ENCODE measurements at places on chromosomes 16 and 17. TPM values are rescaled to one million over a fixed set of nuclear protein-coding genes. Genes with fewer than 3 reads are reported as not detected.

GRCh38 chr17:61157246-61157886 is 242.3 kb upstream of the TBX2 start:
- H3K36me3 ChIP-seq: no peaks in the 10 kb centered on the region
- H3K27ac ChIP-seq: peak overlapping the region; percentile 26
- peak overlapping the region; percentile 37 for H3K4me3 ChIP-seq
- DNase-seq: peak; percentile 72

GRCh38 chr17:37135576-37135975 is 186.8 kb downstream of the AATF start:
- H3K36me3 ChIP-seq: no peaks in the 10 kb centered on the region
- H3K4me3 ChIP-seq: no peak overlapping the region
- DNase-seq: no peak
- no peak overlapping the region for H3K27ac ChIP-seq
- H3K27me3 ChIP-seq: no peaks in the 10 kb centered on the region

GRCh38 chr17:21282231-21282630 is 2.3 kb upstream of the MAP2K3 start:
- peaks cover 7% of the 10 kb centered on the region for H3K4me1 ChIP-seq
- H3K27me3 ChIP-seq: no peaks in the 10 kb centered on the region
- DNase-seq: no peak
- H3K27ac ChIP-seq: no peak overlapping the region
- no peaks in the 10 kb centered on the region for H3K36me3 ChIP-seq

KRTAP9-2 gene
- total RNA-seq: not detected

DNA sequence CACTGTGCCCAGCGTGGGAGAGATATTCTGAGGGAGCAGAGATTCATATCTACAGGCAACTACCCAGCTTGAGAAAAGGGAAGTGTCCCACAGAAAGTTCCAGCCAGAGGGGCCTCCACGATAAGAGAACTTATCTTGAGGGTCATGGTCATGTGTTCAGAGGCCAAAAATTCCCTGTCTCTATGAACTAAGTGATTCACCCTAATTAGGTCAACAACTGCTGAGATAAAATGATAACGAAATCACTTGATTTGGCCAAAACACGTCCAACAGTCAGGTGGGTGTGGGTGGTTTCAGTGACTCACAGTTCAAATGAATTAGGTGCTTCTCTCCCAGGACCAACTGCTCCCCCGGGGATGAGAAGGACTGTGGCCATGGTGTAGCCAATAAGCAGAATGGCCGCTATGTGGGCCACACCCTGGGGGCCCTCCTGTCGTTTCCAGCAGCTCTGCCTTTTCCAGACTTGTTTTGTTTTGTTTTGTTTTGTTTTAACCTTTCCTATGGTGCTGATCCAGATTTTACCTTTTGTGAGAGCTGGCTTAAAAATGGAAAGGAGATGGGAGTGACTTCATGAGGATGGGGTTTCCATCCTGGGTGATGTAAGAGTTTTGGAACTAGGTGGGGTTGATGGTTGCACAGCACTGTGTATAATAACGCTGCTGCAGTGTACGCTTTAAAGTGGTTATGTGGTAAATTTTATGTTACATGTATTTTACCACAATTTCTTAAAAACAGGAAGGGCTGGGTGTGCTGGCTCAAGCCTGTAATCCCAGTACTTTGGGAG is 8.7 kb downstream of the DNAI2 start:
- no peaks in the 10 kb centered on the region for H3K4me1 ChIP-seq
- no peak overlapping the region for H3K27ac ChIP-seq
- no peaks in the 10 kb centered on the region for H3K27me3 ChIP-seq
- no peak for DNase-seq
- no peak overlapping the region for H3K4me3 ChIP-seq

DNA sequence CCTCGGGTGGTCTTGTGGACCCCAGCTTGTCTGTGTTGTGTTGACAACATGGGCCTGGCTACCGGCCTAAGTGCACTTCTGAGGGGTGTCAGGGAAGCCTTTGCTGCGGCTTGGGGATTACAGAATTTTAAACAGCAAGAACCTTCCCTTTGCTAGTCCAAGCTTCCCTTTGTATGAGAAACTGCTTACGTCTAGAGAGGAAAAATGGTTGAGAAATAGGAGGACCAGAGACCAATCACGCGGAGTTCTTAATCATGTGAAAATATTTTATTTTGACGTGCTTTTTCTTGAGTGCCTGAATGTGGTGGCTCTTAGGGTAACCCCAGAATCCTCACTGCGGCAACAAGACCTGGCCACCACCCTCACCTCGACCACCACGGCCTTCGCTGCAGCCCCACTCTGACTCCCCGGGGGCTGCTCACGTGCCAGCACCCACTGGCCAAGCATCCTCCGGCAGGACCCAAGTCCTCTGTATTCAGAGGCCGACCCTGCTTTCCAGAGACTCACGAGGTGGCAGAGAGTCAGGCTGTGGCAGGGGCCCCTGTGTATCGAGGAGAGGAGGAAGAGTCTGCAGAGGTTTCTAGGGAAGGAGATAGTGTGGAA is 81.2 kb downstream of the ZNF778 start:
- no peak overlapping the region for H3K27ac ChIP-seq
- H3K4me1 ChIP-seq: no peaks in the 10 kb centered on the region
- peaks cover 3% of the 10 kb centered on the region for H3K36me3 ChIP-seq
- H3K27me3 ChIP-seq: no peaks in the 10 kb centered on the region
- no peak for DNase-seq
- no peak overlapping the region for H3K4me3 ChIP-seq

CALB2 gene
- 1.4 TPM for total RNA-seq

- H3K27ac ChIP-seq: no peak overlapping the region
- no peaks in the 10 kb centered on the region for H3K36me3 ChIP-seq
- no peak overlapping the region for H3K4me3 ChIP-seq
- H3K27me3 ChIP-seq: no peaks in the 10 kb centered on the region
- no peaks in the 10 kb centered on the region for H3K4me1 ChIP-seq
Observed at GRCh38 chr17:45345246-45345553, 28.4 kb upstream of the MAP3K14 start.

EXOC7 gene
- total RNA-seq: 143 TPM

DNA sequence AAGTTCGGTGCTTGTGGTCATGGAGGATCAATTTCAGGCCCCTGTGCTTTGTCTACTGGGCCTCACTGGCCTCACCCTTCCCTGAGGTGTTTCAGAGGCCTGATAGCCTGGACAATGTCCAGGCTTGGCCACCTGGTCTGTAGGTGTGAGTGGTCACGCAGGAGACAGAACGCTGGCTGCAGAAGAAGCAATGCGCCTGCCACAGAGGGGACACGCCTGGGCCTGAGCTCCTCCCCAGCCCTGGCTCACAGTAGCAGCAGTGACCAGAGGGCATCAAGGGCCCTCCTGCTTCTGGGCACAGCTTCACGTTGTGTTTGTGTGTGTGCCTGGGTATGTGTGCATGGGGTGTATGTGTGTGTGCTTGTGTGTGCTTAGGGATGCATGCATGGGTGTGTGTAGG is 1.9 kb upstream of the PITPNM3 start:
- no peaks in the 10 kb centered on the region for H3K36me3 ChIP-seq
- H3K4me1 ChIP-seq: peaks cover 4% of the 10 kb centered on the region
- H3K27ac ChIP-seq: no peak overlapping the region
- no peak for DNase-seq

DNA sequence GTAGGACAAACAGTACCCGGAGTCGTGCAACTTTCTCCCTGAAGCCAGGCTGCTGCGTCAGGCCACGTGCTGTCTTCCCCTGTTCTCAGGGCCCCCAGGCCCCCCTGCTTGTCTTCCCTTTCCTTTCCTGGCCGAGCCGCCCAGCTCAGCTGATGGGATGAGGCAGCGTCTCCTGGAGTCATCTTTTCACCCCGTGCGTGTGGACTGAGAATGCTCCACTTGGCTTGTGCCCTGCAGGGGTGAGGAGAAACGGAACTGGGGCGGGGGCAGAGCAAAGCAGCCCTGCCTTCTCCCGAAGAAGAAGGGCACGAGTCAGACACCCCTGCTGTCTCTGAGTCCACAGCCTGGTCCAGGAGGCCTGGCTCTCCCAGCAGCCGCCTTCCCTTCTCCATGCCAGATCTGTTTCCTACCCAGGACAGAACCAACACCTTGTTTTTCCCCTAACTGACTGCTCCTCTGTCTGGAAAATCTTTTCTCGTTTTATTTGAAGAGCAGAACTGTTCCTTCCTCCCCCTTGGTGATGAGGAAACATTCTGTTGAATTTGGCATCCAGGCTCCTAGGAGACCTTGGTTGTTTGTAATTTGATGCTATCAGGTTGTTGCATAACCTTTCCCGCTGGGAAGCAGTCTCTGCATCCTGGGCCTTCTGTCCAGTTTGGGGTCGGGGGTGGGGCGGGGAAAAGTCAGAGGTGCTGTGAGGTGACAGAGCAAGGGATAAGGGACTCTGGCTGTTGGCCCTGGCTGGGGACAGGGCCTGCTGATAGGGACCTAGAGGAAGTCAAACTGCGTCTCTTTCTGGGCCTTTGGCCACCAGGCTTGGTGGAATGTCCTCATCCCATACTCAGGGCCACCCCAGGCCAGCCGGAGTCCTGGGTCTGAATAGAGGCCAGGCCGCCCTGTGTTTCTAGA is 78.8 kb downstream of the WIPI1 start:
- peak; percentile 65 for DNase-seq
- no peaks in the 10 kb centered on the region for H3K36me3 ChIP-seq
- no peak overlapping the region for H3K4me3 ChIP-seq
- H3K27me3 ChIP-seq: no peaks in the 10 kb centered on the region
- peaks cover 3% of the 10 kb centered on the region for H3K4me1 ChIP-seq

DNA sequence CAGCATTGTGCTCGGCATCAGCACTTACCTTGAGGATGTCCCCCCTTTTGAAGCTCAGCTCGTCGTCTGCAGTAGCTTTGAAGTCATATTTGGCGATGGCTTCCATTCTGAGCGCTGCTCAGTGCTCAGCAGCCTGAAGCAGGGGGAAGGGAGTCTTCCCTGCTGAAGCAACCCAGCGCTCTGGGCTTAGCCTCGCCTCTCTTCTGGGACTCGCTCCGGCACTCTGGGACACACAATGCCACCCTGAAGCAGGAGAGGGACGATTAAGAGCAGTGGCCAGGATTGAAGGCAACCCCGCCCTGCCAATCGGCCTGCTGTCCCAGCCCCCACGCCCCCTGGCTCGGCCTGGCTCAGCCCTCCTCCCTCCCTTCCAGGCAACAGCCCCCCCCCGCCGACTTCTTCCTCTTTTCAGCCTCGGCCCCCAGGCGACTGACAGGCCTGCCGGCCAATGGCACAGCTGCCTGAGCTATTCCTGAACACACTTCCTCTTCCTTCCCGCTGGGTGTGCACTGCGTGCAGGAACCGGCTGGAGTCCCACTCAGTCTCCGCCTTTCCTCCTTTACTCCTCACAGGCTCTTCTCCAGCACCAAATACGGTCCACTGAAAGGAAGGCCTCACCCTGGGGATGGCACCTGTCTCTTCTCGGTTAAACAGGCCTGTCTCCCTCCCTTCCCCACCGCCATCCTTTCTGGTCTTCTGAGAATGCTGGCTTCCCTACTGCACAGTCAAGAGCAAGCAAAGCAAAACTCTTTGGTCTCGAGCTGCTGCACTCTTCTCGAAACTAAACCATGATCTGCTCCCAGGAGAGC is 11.8 kb downstream of the GRB2 start:
- H3K27ac ChIP-seq: peak overlapping the region; percentile 82
- H3K4me1 ChIP-seq: no peaks in the 10 kb centered on the region
- H3K4me3 ChIP-seq: peak overlapping the region; percentile 72
- H3K36me3 ChIP-seq: no peaks in the 10 kb centered on the region
- no peaks in the 10 kb centered on the region for H3K27me3 ChIP-seq

DNA sequence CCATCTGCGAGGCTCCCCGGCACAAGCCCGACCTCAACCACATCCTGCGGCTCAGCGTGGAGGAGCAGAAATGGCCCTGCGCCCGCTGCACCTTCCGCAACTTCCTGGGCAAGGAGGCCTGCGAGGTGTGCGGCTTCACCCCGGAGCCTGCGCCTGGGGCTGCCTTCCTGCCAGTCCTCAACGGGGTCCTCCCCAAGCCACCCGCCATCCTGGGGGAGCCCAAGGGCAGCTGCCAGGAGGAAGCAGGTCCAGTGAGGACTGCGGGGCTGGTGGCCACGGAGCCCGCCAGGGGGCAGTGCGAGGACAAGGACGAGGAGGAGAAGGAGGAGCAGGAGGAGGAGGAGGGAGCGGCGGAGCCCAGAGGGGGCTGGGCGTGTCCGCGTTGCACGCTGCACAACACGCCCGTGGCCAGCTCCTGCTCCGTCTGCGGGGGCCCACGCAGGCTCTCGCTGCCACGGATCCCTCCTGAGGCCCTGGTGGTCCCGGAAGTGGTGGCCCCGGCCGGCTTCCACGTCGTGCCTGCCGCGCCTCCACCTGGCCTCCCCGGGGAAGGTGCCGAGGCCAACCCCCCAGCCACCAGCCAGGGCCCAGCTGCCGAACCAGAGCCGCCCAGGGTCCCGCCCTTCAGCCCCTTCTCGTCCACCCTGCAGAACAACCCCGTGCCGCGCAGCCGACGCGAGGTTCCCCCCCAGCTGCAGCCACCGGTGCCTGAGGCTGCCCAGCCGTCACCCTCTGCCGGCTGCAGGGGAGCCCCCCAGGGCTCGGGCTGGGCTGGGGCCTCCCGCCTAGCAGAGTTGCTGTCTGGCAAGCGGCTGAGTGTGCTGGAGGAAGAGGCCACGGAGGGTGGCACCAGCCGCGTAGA is 13.1 kb upstream of the PRR35 start:
- H3K36me3 ChIP-seq: peaks cover 2% of the 10 kb centered on the region
- no peak overlapping the region for H3K4me3 ChIP-seq
- no peaks in the 10 kb centered on the region for H3K4me1 ChIP-seq
- no peak overlapping the region for H3K27ac ChIP-seq
- peak; percentile 77 for DNase-seq

LYRM1 gene
- 31.7 TPM for total RNA-seq

DNA sequence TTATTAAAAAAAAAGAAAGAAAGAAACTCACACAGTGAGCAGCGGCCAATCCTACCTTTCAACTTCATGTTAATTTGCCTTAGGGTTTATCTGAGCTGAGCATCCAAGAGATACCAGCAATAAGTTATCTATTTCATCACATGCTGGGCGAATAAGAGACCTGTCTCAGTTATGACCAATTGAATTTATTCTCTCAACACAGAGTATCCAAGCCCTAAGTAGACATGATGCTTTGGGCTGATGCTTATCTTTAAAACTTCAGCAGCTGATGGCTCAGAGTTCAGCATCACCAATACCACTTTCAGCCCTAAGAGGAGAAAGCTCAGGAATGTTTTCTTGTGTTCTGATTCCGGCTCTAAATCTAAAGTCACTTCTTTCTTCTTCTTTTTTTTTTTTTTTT is 489.0 kb upstream of the ZFHX3 start:
- H3K4me1 ChIP-seq: no peaks in the 10 kb centered on the region
- no peaks in the 10 kb centered on the region for H3K36me3 ChIP-seq
- H3K27me3 ChIP-seq: no peaks in the 10 kb centered on the region
- no peak overlapping the region for H3K27ac ChIP-seq
- H3K4me3 ChIP-seq: no peak overlapping the region

- no peak overlapping the region for H3K4me3 ChIP-seq
- H3K27ac ChIP-seq: no peak overlapping the region
- H3K36me3 ChIP-seq: no peaks in the 10 kb centered on the region
- no peak for DNase-seq
- no peaks in the 10 kb centered on the region for H3K27me3 ChIP-seq
Observed at GRCh38 chr16:73847090-73847489, 449.5 kb upstream of the PSMD7 start.

DNA sequence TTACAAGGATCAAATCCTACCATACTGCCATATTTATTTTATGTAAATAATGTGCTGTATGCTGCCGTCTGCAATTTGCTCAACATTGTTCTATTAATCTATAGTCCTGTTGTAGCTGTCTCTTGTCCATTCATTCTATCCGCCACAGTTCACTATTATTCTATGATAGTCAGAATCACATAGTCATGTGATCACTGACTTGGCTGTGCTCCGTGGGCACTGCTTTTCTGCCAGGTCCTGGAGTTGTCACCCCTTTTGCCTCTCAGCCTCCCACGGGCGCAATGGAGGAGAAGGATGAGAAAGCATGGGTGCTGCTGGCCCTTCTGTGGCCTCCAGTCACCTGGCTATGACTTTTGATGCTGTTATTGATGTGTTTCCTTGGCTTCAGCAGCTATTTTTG is 37.3 kb upstream of the ANKFY1 start:
- DNase-seq: no peak
- no peaks in the 10 kb centered on the region for H3K27me3 ChIP-seq
- H3K4me1 ChIP-seq: no peaks in the 10 kb centered on the region
- no peak overlapping the region for H3K27ac ChIP-seq
